Activated naive CD4-positive, alpha-beta T cell treated with anti-CD3 and anti-CD28 coated beads, Interleukin-2, amount 50 U/mL, for 16 hours (primary cell): ENCODE measurements at places on chromosomes 6 and 20.

DNA sequence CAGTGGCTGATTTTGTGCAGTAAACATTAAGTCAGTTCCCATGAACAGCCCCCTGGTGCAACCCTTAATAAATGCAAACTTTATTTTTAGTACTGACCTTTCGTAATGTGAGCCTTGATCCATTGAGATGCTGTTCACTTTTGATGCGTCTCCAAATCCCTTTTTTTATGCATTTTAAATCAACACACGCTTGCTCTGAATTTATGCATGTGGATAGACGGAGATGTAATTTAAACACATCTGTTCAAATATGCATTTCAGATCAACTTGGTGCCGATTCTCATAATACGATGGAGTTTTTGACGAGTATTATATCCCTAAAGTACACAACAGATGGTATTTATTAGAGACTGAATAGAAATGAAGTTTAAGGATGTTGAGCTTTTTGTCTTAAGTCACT lies 505.7 kb downstream of the CDKAL1 start:
- no peak for DNase-seq

- DNase-seq: no peak
Measured at GRCh38 chr6:70811788-70812187, 144.1 kb downstream of the SMAP1 start.

DNA sequence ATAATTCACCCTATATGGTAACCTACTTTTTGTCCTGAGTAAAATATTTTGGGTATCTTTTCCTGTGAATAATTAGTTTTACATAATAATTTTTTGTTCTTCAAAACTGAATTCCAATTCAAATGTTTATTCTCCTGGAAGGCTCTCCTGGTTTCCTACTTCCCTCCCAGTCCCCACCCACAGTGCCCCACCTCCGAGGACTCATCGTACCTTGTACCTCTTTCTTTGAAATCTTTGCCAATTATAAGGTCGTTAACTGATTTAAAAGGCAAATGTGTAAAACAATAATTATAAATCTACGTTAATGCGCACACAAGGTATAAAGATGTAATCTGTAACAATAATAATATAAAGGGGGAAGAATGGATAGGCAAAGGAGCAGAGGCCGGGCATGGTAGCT lies 40.5 kb upstream of the VEGFA start:
- DNase-seq: no peak

DNA sequence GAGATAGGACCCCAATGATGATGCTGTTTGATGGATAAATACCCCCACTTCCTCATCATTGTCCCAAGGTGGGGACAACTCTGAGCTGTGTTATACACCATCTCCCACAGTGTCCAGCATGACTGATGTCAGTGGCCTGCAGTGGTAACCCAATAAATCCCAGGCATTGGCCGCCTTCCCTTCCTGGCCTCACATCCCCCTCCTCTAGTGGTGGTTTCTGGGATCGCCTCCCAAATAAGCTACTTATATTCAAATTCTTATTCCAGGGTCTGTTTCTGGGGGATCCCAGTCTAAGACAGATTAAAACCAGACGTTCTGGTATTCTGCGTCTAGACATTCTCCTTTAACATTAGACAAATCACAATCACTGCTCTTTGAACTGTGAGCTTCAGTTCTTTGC lies 90.6 kb downstream of the SCP2D1 start:
- no peak for DNase-seq
